Left forelimb (tissue), 1 donor: ENCODE measurements at places on chromosomes 7 and 10.

- no peak for DNase-seq
These were observed 72.1 kb upstream of the SEC61G start for GRCh38 chr7:54831046-54831643.

DNA sequence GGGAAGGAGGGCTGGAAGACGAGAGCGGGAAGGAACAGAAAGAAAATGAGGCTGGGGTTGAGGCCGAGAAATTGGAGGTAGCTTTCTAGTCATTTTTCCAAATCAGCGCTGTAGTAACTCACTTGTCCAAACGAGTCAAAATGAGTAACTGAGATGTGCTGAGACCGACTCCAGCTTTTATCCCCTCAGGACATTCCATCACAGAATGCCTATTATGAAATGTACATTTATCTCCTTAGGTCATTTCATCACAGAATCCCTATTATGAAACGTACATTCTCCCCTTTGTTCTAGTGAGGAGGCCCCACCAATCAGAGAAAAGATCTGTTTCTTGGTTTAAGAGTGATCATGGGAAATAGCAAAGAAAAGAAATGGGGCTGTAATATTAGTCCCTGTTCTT is 55.7 kb upstream of the AMPH start:
- DNase-seq, result no peak

DNA sequence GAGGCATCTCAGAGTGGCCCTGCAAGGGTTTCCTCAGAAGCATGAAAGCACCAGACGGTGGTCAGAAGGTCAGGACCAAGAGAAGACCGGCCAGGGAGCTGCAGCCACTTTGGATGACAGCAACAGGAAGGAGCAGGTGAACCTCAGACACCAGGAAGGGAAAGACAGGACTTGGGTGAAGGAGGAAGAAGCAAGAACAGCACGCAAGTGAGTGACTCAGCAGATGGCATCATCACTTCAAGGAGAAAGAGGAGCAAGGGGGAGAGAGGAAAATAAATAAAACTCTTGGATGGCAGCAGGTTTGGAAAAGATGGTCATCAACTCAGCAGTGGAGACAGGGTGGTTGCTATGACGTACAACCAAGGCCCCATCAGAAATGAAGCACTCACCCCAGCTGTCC is 31.6 kb downstream of the NCAPG2 start:
- DNase-seq, result no peak

DNA sequence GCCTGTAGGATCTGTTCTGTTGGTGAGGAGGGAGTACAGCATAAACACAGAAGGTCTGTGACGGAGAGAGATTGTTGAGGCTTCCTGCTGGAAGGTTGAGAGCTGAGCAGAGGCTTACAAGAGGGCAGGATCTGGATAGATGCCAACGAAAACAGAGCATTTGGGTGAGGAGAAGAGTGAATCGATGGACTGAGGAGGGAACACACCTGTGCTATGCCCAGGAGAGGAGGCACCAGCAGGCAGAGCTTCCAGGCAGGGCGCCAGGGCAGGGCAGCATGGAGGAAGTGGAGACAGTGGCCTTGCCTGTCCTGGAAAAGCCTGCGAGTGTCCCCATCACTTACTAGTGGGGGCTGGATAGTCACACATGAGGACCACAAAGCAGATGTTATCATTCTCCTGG is 282.9 kb downstream of the PAXIP1 start:
- DNase-seq, result no peak

- no peak for DNase-seq
These were observed 559.9 kb downstream of the INHBA start for GRCh38 chr7:41142904-41143473.

- DNase-seq, result no peak
These were observed 114.1 kb downstream of the ICA1 start for GRCh38 chr7:8147760-8148463.

- no peak for DNase-seq
These were observed 68.9 kb downstream of the DYNC1I1 start for GRCh38 chr7:95840953-95841950.

GRCh38 chr10:18068401-18068800 is 71.8 kb upstream of the CACNB2 start:
- DNase-seq, result no peak

GRCh38 chr10:132279873-132280645 is 27.7 kb downstream of the STK32C start:
- no peak for DNase-seq

GRCh38 chr10:44393051-44393630 is 8.2 kb upstream of the CXCL12 start:
- peak; percentile 45 for DNase-seq

DNA sequence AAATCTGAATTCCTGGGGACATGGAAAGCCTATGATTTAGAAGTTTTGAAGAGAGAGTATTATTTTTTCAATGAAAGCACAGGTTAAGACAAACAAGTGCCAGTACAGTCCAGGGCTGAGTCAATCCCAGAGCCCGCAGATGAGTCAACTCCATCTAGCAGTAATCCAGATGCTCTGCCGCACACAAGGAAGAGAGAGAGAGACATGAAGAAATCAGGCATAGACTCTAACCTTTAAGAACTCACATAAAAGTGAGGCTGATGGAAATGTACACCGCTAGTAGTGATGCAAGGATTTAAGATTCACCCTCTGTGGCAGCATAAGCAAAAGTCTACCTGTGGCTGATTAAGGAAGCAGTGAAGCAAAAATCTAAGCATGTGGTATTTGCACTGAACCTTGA is 651.5 kb downstream of the TNS3 start:
- no peak for DNase-seq

GRCh38 chr7:152601305-152601798 is 74.6 kb downstream of the XRCC2 start:
- DNase-seq, result no peak

GRCh38 chr10:76301950-76302349 is 870.5 kb downstream of the LRMDA start:
- no peak for DNase-seq

- no peak for DNase-seq
These were observed 34.3 kb downstream of the ABLIM1 start for GRCh38 chr10:114623661-114624294.

- peak; percentile 59 for DNase-seq
These were observed 30.1 kb downstream of the CRHR2 start for GRCh38 chr7:30652132-30652531.

DNA sequence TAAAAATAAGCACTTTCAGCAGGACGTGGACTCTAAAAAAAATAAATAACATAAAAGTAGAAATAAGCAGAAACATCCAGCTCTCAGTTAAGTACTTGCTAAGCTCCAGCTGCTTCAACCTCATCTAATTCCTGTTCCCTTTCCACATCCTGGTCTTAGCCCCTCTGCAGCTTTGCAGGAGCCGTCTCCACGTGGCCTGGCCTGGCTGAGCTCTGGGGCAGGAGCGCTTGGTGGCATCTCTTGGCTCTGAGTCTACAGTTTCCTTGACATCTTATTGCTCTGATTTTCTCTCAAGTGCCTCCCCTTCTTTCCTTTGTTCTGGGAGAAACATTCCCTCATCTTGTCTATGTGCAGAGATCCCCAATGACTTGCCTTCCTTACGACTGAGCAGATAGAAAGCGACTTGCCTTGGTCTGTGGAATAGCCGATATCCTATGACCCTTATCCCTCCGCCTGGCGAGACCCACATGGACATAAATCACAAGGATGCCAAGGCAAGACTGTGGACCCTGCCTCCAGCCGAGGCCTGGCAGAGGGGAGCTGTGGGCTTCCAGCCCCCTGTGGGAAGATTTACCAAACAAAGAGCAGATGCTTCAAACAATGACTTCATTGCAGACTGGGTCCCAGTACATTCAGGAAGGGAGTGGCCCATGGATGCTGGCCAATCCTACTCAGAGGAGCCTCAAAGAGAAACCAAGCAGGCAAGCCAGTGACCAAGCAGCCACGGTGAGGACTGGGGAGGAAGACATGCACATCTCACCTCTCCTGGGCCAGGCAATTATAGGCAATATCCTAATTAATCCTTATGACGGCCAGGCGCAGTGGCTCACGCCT is 61.9 kb downstream of the SPOCK2 start:
- DNase-seq, result no peak
